ENCODE measurements at places on chromosomes 16 and 17. TPM values are rescaled to one million over a fixed set of nuclear protein-coding genes. Genes with fewer than 3 reads are reported as not detected.

The GRIN2C gene
- 0.34 TPM for total RNA-seq

- no peak overlapping the region for H3K4me3 ChIP-seq
- H3K36me3 ChIP-seq = no peaks in the 10 kb centered on the region
- DNase-seq = no peak
- H3K27ac ChIP-seq = no peak overlapping the region
- peaks cover 87% of the 10 kb centered on the region for H3K27me3 ChIP-seq
- no peaks in the 10 kb centered on the region for H3K4me1 ChIP-seq
Observed at GRCh38 chr17:36731811-36732210, 130.4 kb downstream of the MRM1 start.

The ATP2A1 gene
- total RNA-seq = 0.20 TPM

The PTX4 gene
- not detected for total RNA-seq

DNA sequence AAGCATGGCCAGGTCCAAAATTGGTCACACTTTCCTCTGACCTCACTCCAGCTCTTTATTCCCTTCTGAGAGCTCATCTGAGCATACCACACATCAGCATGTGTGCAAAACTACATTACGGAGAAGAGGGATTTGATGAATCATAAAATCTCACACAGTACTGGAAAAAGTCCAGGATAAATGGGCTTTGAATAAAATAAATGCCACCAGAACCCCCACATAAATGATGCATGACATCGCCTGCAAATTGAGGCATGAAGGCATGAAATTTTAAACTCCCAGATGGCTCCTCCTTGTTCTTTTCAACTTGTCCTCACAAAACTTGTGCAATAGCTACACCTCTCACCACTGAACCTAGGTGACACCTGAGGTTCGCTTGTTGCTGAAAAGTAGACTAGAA lies 439.5 kb downstream of the CA10 start:
- H3K27me3 ChIP-seq = no peaks in the 10 kb centered on the region
- H3K27ac ChIP-seq = no peak overlapping the region
- no peak for DNase-seq
- no peak overlapping the region for H3K4me3 ChIP-seq
- H3K36me3 ChIP-seq = no peaks in the 10 kb centered on the region

The EPN3 gene
- 7.1 TPM for total RNA-seq

- DNase-seq = no peak
- peaks cover 5% of the 10 kb centered on the region for H3K27me3 ChIP-seq
- H3K4me1 ChIP-seq = peaks cover 33% of the 10 kb centered on the region
- H3K27ac ChIP-seq = no peak overlapping the region
Observed at GRCh38 chr17:63996430-63997182, 1.5 kb upstream of the PRR29 start.

- no peak for DNase-seq
- H3K4me1 ChIP-seq = peaks cover 9% of the 10 kb centered on the region
- H3K27ac ChIP-seq = no peak overlapping the region
Observed at GRCh38 chr16:50316848-50317630, 50.7 kb downstream of the ADCY7 start.

- H3K27me3 ChIP-seq = no peaks in the 10 kb centered on the region
- H3K36me3 ChIP-seq = peaks cover 15% of the 10 kb centered on the region
- peaks cover 82% of the 10 kb centered on the region for H3K4me1 ChIP-seq
- peak overlapping the region; percentile 8 for H3K27ac ChIP-seq
Observed at GRCh38 chr16:19876501-19877059, 8.1 kb downstream of the GPRC5B start.

The RAB40B gene
- 20.7 TPM for total RNA-seq

The JPH3 gene
- total RNA-seq = not detected

DNA sequence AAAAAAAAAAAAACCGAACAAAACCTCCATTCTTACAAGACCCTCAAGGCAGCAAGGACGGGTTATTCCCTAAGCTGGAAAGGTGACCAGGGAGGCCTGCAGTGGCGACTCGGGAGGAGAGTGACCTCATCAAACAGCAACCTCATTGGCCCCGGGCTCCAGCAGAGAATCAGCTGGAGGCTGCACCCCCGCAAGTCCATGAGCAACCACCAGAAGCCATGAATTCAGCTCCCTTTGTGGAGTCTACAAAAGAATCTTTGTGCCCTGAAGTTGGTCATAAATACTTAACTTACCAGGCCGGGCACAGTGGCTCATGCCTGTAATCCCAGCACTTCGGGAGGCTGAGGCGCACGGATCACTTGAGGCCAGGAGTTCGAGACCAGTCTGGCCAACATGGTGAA lies 80.9 kb upstream of the CREBBP start:
- DNase-seq = no peak
- H3K27me3 ChIP-seq = no peaks in the 10 kb centered on the region
- H3K36me3 ChIP-seq = no peaks in the 10 kb centered on the region
- peaks cover 51% of the 10 kb centered on the region for H3K4me1 ChIP-seq
- H3K4me3 ChIP-seq = peak overlapping the region; percentile 55
- H3K27ac ChIP-seq = peak overlapping the region; percentile 69

The SLC6A2 gene
- total RNA-seq = not detected

DNA sequence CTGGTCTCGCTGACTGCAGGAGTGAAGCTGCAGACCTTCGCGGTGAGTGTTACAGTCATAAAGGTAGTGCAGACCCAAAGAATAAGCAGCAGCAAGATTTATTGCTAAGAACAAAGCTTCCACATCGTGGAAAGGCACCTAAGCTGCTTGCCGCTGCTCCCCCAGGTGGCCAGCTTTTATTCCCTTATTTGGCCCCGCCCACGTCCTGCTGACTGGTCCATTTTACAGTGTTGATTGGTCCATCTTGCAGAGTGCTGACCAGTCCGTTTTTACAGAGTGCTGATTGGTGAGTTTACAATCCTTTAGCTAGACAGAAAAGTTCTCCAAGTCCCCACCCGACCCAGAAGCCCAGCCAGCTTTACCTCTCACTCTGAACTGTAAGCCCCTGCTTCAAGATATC lies 227.8 kb downstream of the ABCC12 start:
- DNase-seq = no peak
- H3K36me3 ChIP-seq = no peaks in the 10 kb centered on the region
- no peak overlapping the region for H3K27ac ChIP-seq
- H3K4me3 ChIP-seq = no peak overlapping the region
- no peaks in the 10 kb centered on the region for H3K27me3 ChIP-seq

The RHBDL3 gene
- 0.13 TPM for total RNA-seq

- DNase-seq = no peak
- peaks cover 19% of the 10 kb centered on the region for H3K4me1 ChIP-seq
- no peak overlapping the region for H3K27ac ChIP-seq
- no peaks in the 10 kb centered on the region for H3K27me3 ChIP-seq
- H3K36me3 ChIP-seq = no peaks in the 10 kb centered on the region
Observed at GRCh38 chr17:83191388-83192160, 112.2 kb downstream of the METRNL start.

The TP53 gene
- 8.2 TPM for total RNA-seq

DNA sequence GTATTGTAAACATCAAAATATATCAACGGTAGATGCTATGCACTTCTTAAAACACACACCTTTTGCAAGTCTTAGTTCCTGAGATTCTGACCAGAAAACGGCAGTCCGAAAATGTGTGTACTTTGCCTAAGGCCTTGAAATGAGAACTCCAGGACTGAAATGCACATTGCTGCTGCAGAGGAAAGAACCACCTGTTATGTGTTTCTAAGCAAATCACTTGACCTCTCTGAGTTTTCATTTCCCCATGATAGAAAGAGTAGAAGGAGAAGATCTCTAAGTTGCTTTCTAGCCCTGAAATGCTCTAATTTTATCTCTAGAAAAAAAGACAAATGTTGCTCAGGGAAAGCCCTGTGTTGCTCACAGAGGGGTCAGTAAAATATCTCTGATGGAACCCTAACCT lies 9.9 kb downstream of the CCDC182 start:
- H3K36me3 ChIP-seq = no peaks in the 10 kb centered on the region
- DNase-seq = no peak
- no peaks in the 10 kb centered on the region for H3K4me1 ChIP-seq
- H3K4me3 ChIP-seq = no peak overlapping the region

- no peak for DNase-seq
- no peak overlapping the region for H3K4me3 ChIP-seq
- H3K4me1 ChIP-seq = no peaks in the 10 kb centered on the region
- H3K27me3 ChIP-seq = no peaks in the 10 kb centered on the region
Observed at GRCh38 chr16:64180136-64180900, 941.5 kb downstream of the CDH11 start.

The FGF11 gene
- 10.6 TPM for total RNA-seq

DNA sequence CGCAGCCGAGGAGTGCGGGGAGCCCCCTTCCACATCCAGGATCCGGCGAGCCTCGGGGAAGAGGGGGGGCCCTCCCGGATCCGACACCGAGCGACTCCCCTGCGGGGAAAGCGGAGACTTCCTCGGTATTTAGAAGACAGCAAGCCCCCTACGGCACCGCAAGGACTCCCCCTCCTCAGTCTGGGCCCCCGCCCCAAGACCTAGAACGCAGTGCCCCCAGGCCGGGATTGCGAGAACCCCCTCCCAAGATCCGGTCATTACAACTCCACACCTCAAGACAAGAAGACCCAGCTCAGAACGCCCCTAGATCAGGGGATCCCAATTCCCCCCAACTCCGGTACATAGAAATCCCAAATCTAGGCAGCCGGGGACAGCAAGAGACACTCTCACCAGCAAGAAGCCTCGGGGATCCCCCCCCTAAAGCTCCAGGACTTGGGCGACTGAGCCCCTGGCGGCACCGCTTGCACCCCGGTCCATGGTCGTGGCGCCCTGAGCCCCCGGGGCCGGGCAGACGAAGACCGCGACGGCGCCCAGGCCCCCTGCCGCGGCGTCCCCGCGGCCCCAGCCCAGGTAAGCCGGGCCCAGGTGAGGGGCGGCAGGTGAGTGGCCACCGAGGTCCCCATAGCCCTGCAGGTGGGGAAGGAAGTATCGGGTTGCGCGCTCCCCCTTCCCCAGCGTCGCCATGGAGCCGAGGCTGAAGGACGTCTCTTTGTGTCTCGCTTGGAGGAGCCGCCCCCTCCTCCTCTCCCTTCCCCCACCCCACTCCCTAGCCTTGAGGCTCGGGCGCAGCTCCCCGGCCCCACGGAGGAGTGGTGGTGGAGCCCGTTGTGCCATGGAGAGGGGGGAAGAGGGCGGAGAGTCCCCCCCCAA lies 641 bp downstream of the SBK1 start:
- H3K36me3 ChIP-seq = no peaks in the 10 kb centered on the region
- peak overlapping the region; percentile 49 for H3K4me3 ChIP-seq
- DNase-seq = no peak
- no peaks in the 10 kb centered on the region for H3K4me1 ChIP-seq
- H3K27me3 ChIP-seq = no peaks in the 10 kb centered on the region
- no peak overlapping the region for H3K27ac ChIP-seq

The ZNF207 gene
- total RNA-seq = 68.4 TPM

DNA sequence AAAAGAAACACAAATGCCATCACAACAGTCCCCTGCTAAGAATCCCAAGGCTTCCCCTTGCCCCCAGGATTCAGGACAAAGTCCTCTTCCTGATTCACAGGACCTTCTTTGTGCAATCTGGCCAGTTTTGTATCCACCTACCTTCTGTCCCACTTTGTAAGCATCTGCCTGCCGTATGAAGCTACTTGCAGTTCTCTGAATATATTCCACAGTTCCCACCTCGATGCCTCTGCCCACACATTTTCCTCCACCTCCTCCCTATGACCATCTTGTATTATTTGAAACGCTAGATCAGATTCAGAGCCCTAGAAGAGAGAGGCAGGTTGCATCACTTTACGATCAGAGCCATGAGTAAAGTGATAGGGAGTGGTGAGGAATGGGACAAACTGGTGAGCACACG lies 159.2 kb upstream of the XYLT1 start:
- no peaks in the 10 kb centered on the region for H3K36me3 ChIP-seq
- no peak overlapping the region for H3K27ac ChIP-seq
- DNase-seq = no peak
- no peak overlapping the region for H3K4me3 ChIP-seq
- H3K4me1 ChIP-seq = no peaks in the 10 kb centered on the region
- peaks cover 7% of the 10 kb centered on the region for H3K27me3 ChIP-seq

The CDH1 gene
- total RNA-seq = not detected

- peak overlapping the region; percentile 71 for H3K27ac ChIP-seq
- peaks cover 40% of the 10 kb centered on the region for H3K36me3 ChIP-seq
- no peak overlapping the region for H3K4me3 ChIP-seq
- no peaks in the 10 kb centered on the region for H3K27me3 ChIP-seq
Observed at GRCh38 chr17:64172510-64172909, 42.6 kb upstream of the ERN1 start.

DNA sequence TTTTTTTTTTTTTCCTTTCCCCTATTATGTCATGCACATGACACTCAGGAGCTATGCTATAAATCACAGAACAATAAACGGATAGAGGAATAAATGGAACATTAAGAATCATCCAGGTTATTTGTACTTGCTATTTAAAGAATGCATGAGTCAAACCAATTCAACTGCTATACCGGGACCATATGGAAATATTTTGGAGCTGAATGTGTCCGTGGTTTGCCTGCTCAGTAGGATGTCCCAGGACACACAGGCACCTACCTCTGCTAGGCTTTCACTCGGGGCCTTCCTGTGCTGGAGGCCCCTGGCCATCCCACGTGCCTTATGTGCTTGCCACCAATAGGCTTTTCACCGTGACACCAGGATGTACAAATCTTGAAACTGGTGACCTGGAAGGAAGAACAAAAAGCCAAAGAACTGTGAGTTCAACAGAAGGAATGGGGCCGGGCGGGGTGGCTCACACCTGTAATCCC lies 15.3 kb upstream of the SEC14L1 start:
- peak overlapping the region; percentile 89 for H3K27ac ChIP-seq
- peaks cover 87% of the 10 kb centered on the region for H3K4me1 ChIP-seq
- DNase-seq = no peak
- no peaks in the 10 kb centered on the region for H3K27me3 ChIP-seq
- no peak overlapping the region for H3K4me3 ChIP-seq

DNA sequence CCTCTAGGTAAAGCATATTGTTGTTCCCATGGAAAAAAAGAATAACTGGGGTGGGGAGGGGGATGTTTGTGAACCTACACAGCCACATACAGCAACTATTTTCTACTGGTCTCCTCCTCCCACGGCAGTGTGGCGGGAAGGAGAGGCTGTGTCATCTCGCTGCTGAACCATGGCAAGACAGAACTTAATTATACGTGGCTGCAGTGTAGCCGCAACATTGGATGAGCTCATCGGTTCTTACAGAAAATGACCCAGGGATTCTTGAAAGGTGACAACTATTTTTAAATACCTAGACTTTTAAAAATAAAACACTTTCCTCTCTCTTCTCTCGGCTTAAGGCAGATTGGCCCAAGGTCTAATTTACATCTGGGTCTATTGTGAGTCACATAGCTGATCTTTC lies 19.8 kb upstream of the TEKT3 start:
- H3K36me3 ChIP-seq = no peaks in the 10 kb centered on the region
- no peaks in the 10 kb centered on the region for H3K4me1 ChIP-seq
- no peak overlapping the region for H3K27ac ChIP-seq
- no peak overlapping the region for H3K4me3 ChIP-seq
- H3K27me3 ChIP-seq = no peaks in the 10 kb centered on the region

The SULT1A2 gene
- total RNA-seq = 0.97 TPM

The PRPF8 gene
- total RNA-seq = 137 TPM
